ENCODE measurements at places on chromosomes 7 and 10.

- DNase-seq = no peak
These were observed 8.7 kb downstream of the ATP6V0E2 start for GRCh38 chr7:149882248-149883047.

- no peak for DNase-seq
These were observed 45.6 kb downstream of the FOXL3 start for GRCh38 chr7:335358-336148.

- no peak for DNase-seq
These were observed 345.6 kb downstream of the MDFIC start for GRCh38 chr7:115267503-115267902.

DNA sequence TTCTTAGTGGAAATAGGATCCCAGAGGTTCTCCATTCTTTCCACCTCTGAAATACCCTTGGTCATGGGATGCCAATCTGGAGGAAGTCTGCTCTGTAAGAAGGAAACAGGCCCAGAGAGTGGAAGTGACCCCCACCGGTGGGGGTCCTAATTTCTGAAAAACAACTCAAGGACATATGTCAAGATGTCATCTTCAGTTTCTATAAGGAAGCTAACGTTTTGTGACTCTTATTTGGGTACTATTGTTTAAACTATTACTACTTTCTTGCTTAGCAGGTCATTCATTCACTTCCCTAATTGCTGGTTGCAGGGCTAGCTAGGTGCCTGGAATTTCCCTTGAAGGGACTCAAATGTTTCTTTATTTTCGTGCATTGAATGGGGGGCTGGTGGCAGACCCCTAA is 1.9 kb upstream of the ZNF775 start:
- no peak for DNase-seq

DNA sequence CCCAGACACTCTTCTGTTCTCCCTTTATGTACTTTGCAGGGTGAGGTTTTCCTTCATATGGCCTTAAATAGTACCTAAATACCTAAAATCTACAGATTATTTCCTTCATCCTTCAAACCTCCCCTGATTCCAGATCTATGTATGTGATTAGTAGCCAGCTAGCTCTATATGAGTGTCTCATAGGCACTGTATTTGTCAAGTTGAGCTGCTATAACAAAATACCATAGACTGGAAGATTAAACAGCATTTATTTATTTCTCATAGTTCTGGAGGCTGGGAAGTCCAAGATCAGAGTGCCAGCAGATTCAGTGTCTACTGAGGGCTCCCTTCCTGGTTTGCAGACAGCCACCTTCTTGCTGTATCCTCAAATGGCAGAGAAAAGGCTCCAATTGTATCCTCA is 60.6 kb upstream of the MSRB2 start:
- DNase-seq = no peak

- DNase-seq = no peak
These were observed 1469.5 kb upstream of the CELF2 start for GRCh38 chr10:9547936-9548904.

DNA sequence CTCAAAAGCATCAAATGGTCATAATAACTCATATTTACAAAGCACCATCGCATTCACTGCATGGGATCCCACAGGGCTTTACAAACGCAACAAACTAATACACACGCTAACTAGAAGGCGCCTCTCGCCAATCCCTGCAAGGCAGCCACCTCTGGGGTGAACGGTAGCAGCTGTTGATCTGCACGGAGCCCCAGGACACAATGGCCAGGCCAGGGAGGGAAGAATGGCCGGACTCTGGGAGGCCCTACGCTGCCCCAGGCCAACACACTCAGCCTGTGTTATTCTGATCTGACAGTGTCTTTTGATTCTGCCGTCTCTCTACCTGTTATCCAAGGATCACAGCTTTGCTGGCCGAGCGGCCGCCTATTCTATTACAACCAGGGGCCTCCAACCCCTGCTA is 41.8 kb downstream of the HABP2 start:
- DNase-seq = no peak

DNA sequence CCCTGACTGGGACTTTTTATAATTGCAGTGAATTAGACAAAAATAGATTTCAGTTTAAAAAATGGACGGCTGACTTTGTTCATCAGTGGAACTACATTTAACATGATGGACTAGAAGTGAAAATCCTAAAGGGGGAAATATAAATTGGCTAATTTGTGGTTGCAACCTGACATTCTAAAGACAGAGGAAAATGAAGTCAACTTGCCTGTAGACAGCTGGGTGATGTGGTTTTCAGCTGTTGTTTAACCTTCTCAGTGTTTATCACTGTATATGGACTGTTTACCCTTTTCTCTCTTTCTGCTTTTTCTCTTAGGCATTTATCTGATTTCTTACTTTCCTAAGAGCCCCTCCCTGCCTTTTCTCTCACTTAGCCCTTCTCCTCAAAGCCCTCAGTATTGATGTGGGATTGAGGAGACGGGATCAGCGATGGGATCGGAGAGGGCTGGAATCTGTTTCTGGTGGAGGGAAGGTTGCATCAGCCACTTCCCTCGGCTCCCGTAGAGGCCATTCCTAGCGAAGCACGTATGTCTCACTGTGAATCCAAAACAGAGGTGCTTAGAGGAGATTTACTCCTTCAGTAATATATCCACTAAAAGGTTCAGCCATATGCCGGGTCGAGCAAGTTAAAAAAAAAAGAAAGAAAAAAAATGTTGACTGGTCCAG is 109.0 kb upstream of the KLF6 start:
- DNase-seq = no peak

DNA sequence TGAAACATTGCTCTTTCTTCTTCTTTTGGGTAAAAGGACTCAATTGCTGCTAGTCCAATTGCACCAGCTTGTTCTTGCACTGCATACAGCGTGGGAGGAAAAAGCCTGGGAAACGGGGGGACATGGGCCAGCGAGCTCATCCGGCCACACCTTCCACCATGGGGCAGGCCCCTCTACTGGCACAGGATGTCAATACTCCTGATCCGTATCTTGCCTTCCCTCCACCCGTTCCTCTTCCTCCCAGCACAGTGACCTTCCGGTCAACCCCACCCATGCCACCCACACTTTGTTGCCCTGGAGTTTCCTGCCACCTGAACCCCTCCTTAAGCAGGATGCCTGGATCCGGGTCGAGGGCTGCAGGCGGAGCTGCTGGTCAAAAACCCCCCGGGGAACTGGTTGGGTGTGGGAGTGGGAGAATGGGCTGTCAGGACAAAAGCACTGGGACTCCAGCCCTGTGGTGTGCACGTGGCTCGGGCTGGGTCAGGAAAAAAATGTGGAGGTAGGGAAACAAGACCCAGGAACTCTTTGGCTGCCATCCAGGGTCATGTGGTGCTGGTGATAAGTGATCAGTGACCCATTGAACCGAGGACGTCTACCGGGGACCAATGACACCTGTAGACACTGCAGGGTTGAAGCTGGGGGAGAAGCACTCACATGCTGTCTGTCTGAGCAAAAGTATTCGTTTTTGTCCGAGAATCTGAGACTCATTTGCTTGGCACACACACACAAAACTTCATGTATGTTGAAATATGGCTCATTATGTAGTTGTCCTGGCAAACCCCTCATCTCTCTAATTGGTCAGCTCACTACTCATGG is 8.1 kb downstream of the IL2RA start:
- DNase-seq = no peak

DNA sequence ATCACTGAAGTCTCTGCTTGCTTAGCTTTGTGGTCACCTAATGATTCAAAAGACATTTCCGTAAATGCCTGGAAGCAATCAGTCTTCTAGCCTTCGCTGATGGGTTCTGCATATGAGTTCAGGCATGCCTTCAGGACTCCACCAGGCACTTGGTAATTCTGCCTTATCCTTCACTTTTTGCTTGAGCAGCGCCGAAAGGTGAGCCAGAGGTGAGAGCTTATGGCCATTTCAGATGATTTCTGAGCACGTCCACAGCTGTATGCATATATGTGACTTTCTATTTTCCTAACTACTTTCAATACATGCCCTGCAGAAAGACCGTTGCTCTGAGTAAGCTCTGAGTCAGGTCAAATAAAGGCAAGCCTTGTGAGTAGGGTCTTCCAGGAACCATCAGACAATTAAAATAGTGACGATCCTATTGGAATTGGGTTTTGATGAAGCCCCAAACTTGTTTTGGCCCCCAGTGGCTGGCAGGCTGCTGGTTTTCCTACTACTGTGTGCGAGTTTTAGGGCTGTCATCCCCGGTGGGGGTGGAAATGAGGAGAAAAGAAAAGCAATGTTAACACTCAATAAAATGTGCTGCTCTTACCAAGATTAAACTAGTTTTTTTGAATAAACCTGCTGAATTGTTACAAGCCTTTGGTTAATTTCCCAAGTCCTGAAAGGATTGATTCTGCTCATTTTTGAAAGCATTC is 154.4 kb upstream of the AKR1E2 start:
- no peak for DNase-seq

DNA sequence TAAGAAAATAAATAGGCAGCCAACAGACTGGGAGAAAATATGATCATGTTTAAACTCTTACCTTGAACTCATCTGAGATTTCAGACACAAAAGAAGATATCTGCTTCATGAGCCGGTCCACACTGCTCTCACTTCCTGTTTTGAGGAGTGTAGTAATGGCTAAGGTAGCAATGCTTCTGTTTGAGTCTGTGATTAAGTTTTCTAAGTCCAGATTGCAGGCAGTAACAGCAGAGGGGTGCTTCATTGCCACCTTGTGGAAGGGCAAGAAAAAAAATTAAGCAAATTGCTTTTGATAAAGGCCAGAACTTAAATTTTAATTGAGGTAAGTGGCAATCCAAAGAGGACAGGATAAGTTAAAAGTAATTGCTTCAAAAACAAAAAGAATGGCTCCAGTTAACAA is 69.1 kb downstream of the MEST start:
- no peak for DNase-seq

GRCh38 chr10:104054430-104054829 is 31.2 kb downstream of the COL17A1 start:
- no peak for DNase-seq

DNA sequence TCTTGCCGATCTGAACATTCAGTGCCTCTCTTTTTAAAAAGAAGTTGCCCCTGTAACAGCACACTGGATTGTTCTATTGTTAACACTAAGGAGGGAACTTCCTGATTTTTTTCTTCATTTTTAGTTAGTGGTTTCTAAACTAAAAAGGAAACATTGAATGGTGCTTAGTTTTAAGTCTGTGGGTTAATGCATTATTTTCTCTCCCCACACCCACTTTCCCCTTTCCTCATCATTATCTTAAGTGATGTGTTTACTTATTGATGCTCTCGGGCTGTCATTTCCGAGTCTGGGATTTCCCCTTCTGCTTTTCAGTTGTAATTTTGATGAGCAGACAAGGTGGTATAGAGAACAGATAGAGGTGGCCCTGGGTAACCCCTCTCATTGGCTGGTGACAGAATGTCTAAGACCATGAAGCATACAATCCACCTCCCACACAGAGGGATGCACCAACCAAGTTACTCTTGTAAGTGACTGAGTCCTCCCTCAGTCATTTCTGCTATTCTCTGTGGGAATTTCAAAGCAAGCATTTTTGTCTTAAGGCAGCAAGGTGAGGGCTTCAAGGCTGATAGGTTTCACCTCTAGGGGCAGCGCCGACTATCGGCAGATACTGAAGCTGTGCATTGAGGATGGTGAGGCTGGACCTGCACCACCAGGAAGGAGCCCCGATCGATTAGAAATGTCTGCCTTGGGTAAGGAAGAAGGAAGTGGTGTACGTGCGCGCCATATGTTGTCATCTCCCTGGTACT is 49.5 kb downstream of the CHN2 start:
- no peak for DNase-seq

GRCh38 chr10:113780681-113781250 is 29.3 kb downstream of the PLEKHS1 start:
- no peak for DNase-seq

- no peak for DNase-seq
These were observed 36.3 kb downstream of the ASB13 start for GRCh38 chr10:5630112-5630436.

Measured in brain pericyte (primary cell).